Dermis microvascular lymphatic vessel endothelial cell (primary cell): ENCODE measurements at places on chromosomes 5 and 9.
A peak's percentile ranks its signal among the peaks of the same experiment; 100 is the strongest.

DNA sequence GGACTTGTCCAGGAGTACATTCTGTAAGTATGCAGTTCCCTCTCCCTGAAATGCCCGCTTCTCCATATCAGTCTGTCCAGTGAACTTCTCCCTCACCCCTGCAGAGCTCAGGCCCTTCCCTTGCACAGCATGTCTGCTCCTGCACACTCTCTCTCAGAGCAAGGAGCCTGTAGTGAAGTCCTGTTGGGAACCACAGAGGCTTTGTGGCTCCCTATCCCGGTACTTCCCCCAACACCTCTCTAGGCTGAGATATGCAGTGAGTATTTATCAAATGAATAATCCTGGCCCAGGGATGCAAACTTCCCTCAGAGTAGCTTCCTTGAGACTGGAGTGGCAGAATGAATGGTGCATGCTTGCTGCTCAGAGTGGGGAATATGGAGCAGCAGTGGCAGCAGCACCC, 48.8 kb downstream of the POC5 start:
- DNase-seq, result no peak

GRCh38 chr5:142777099-142777498, 6.9 kb downstream of the ARHGAP26 start:
- no peak for DNase-seq

- DNase-seq, result no peak
Observed at GRCh38 chr5:88399561-88399960, 130.9 kb upstream of the TMEM161B start.

GRCh38 chr5:171023508-171023907, 161.7 kb downstream of the RANBP17 start:
- DNase-seq, result no peak

DNA sequence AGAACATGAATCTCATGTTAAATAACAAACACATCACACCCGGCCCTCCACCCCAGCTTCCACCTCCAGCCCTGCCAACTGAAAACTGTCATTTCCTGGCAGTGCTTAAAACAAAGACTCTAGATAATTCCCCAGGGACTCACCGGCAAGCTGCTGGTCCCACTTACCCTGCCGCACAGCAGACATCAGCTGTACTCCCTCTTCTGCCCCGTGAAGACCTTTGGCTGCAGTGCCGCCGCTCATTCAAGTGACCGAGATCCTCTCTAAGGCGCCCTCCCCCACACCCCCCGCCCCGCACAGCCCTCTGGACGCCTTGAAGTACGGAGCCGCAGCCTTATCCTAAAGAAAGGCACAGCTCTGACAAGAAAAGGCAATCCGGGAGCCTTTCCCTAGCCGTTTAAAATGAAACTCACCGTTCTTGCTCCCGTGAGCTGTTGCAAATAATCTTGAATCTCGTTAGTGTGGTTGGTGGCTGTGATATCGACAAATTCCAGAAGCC, 434 bp downstream of the GLRX start:
- peak; percentile 87 for DNase-seq

GRCh38 chr9:72996114-72996513, 43.3 kb upstream of the ALDH1A1 start:
- no peak for DNase-seq

- DNase-seq, result peak; percentile 68
Observed at GRCh38 chr5:56011835-56012234, 17.1 kb upstream of the IL6ST start.

DNA sequence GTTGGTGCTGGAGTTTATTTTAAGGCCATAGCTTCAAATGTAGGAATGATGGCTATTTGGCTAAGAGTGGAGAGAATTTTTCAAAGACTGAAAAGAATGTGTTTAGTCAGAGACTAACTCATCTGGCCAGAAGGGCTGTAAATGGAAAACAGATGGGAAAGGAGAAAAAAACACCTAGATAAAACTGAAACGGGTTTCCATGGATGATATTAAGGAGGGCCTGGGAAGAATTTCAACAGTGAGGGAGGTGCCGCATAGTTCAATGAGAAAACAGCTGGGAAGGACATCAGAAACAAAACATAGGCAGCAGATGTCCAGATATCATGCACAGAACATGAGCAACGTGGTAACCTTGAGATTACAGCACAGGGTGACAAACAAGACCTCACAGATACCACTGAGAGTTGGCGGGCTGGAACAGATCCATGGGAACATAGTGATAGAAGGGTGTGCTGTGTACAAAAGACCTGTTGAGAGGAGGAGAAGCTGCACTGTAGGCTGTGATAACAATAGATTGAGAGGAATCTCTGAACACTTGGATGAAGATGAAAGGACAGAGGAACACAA, 31.2 kb upstream of the RAD23B start:
- no peak for DNase-seq
